Prostate gland (tissue), 2 donors: ENCODE measurements at places on chromosomes 11 and 22.

DNA sequence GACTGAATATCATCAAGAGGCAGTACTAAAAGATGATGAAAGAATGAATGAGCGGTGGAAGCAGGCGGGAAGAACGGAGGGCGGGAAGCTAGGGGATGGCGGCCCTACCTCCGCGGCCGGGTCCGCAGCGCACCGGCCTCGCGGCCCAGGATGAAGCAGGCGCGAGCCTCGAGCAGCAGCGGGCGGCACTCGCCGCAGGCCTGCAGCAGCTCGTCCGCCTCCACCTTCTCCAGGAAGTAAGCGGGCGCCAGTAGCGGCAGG is 3.4 kb downstream of the KLHL35 start:
- DNase-seq = no peak
- no peaks in the 10 kb centered on the region for H3K36me3 ChIP-seq
- H3K27me3 ChIP-seq = peaks cover 6% of the 10 kb centered on the region
- no peak overlapping the region for H3K27ac ChIP-seq
- no peak overlapping the region for H3K4me3 ChIP-seq

DNA sequence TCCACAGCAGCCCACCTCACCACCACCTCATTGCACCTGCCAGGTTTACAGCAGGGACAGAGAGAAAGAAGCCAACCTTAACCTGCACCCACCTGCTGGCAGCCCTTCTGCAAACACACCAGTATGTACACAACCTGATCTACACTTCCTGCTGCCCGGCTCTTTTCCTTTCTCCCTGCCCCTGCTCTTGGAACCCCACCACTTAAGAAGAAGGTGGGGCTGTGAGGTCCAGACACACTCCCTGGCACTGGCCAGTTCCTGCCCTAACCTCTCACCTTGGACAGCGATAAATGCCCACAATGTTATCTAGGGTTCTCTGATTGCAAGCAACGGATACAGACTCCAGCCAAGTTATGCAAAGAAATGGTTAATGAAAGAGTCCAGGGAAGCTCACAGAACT is 10.8 kb upstream of the SLC35C1 start:
- no peak overlapping the region for H3K4me3 ChIP-seq
- no peak for DNase-seq
- no peaks in the 10 kb centered on the region for H3K27me3 ChIP-seq
- no peak overlapping the region for H3K27ac ChIP-seq
- H3K36me3 ChIP-seq = no peaks in the 10 kb centered on the region

- no peak overlapping the region for H3K27ac ChIP-seq
- no peaks in the 10 kb centered on the region for H3K4me1 ChIP-seq
- H3K4me3 ChIP-seq = no peak overlapping the region
- no peak for DNase-seq
Measured at GRCh38 chr11:3962406-3962840, 107.0 kb downstream of the STIM1 start.

DNA sequence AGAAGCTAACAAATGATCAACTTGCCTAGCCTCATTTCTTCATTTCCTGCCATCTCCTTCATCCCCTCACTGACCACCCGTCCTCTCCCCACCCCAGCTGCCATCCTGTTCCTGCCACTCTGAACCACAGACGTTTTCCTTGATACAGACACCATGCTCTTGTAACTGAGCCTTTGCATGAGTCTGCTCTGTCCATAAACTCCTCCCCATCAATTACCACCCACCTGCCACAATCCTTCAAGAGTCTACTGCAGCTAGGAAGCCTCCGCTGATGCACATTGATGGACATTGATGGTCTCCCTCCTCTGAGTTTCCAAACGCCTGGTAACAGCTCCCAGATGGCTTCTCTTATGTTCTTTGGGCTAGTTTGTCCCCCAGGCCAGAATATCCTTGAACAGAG is 193.8 kb downstream of the DBX1 start:
- no peaks in the 10 kb centered on the region for H3K27me3 ChIP-seq
- H3K36me3 ChIP-seq = no peaks in the 10 kb centered on the region
- no peak overlapping the region for H3K4me3 ChIP-seq
- H3K4me1 ChIP-seq = no peaks in the 10 kb centered on the region
- no peak for DNase-seq
